ENCODE measurements at places on chromosomes 4 and X.

DNA sequence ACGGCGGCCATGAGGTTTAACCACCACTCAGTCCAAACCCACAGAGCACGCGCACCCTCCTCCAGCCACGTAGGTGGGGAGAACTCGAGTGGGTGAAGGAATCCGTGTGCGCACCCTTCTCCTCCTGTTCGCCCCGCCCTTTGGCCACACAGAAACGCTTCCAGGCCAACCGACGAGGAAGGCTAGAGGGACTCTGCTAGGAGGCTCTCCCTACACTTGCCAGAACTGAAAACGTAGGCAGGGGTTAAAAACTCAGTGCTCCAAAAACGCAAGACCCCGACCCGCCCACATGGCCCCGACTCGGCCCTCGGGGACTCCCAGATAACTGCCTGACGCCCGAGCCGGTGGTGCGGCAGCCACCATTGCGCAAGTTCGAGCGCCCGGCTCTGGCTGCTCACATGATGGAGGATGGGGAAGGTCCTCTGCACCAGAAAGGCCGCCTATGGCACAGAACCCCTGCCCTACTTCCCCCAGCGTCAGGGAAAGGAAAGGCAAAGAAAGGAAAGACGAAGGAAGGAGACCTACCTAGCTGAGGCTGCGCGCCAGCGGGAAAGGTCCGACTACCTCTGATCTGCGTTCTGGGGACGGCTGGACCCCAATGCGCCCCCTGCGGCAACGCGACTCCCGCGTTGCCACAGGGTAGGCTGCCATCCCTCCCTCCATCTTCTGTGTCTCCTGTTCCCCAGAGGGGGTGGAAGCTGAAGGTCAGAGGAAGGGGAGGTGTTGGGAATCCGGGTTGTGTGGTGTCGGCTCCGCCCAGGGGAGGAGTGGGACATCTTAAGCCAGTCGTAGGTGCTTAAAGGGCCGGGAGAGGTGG, 201.9 kb upstream of the AGTR2 start:
- peak; percentile 9 for DNase-seq

DNA sequence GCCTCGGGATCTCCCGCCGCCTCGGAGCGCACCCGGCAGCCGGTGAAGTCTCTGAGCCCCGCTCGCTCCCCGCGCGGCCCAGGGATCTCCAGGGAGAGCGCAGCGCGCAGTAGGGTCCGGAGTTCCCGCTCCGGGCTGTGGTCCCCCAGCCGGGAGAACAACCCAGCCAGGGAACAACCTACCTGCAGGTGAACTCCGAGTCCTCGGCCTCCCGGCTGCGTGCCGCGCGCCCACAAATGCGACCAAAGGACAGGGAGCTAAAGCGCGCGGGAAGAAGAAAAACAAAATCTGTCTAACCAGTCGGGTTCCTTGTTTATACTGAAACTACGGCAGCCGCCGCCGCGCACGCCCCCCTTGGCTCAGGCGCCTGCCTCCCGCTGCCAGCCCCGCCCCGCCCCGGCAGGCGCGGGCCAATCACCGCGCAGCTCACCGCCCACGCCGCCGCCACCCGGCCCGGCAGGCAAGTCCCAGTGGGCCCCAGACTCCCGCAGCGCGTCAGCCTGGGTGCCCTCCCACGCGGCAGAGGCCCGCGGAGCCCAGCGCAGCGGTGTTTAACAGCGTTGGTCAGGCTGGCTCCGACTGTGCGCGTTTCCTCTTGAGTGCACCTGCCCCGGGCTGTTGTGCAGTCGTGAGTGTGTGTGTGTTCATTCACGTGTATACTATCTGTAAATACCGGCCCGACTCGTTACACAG, at the start of gene RASGEF1B:
TSS of gene RASGEF1B (minus strand) at position 320 of the 693 bp plus-strand sequence. CDS start 12,399 bp downstream, outside the sequence.
- DNase-seq, result peak; percentile 61

DNA sequence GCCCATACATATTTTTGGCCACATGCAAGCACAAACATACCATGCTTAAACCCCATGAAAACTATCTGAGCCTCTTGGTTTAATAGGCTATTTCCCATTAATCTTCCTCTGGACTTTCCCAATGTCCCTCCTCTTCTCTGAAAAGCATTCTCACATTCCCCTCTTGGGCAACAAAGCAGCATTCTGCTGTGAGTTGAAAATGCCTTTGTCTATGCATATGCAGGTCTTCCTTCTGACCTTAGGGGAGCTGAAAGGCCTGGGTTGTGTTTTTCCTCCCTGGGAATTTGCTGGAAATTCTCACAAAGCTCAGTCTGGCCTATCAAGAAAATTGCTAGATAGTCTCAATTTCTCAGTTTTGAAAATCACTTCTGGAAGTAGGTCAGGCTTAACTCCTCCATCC, 4.2 kb downstream of the VSIG4 start:
- DNase-seq, result no peak

DNA sequence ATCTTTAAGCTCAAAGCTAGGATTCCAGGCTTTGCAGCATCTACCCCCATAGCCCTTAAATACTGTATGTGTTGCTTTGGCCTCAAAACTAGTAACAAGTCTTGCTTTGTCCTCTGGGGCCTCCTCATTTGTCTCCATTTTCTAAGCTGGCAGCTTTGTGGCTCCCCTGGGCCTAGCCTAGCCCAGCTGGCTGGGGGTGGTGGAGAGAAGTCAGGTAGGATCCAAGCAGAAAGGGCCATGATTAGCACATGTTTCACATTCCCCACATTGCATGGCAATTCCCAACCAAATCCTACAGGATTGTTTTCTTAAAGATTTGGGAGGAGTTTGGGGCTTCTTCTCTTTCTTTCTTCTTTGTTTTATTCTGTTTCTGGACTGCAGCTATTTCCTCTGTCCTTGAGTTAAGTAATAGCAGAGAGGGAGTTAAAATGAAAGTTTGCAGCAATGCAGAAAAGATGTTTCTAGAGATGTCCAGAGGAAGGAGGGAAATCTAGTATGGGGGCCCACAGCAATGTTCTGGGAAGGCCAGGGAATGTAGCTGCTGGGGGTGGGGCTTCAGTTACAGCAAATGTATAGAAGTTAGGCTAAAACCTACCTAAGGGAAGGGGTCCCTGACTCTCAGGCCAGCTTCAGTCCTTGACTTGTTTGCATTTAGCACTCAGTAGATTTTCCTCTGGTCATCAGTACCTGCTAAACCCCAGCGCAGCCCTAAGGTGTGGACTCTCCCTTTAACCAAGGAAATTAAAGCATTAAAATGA, 92.1 kb downstream of the SHROOM4 start:
- peak; percentile 83 for DNase-seq

- no peak for DNase-seq
Measured at GRCh38 chr4:10460313-10461047, 3.3 kb upstream of the ZNF518B start.

GRCh38 chrX:21831496-21831895, 7.9 kb upstream of the MBTPS2 start:
- DNase-seq, result no peak

DNA sequence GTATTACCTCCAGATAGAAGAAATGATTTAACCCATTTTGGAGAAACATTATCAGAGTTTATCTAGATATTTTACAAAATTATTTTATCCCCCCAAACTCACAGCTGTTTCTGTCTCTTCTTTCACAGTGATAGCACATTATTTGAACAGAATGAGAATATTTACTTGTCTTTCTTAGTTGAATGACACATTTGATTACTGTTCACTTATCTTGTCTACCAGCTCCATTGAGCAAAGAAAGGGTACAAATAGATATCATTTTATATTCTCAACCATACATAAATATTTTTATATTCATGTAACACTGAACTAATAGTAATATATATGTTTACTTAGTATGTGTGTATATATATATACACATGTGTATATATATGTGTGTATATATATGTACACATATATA, 364.2 kb downstream of the GALNTL6 start:
- DNase-seq, result no peak

DNA sequence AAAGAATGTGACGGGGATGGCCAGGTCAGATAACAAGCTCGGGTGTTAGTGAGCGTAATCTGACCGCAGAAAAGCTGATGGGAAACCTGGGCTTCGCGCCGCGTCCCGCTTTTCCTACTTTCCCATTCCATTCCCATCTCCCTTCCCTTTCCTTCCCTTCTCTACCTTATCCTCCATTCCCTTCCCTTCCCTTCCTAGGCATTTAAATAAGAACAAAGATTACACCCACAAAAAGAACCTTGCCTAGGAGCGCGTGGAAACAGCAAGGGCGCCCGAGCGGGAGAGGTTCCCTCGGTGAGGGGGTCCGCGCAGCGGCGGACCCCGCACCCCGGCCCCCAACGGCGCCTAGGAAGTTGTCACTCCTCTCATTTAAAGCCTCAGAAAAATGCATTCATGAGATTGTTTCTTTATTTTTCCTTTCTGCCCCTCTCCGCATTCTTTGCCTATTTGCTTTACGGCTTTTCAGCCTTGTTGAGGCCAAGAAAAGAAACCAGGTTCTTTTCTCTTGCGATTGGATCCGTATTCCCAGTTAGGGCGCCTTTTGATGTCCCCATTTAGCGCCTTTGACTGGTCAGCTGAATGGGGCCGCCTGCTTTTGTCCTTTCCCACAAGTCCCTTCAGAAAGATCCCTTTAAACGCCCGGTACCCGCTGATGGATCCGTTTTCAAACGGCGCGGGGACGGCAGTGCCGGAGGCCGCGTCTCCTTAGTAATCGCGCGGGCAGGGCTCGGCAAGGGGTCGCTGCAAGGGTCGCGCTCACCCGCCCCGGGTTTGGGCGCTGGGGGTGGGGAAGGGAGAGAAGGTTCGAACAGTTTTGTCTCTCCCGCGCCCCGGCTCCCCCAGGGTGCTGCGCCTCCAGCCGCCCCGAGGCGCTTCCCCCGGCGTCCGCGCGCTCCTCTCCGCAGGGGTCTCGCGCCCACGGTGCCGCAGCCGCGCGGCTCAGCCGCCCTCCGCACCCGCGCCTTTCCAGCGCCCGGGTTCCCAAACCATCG, 54.1 kb upstream of the TMEM33 start:
- DNase-seq, result no peak

All from fibroblast of skin of abdomen (primary cell).